ENCODE measurements at places on chromosomes 2 and 18.

DNA sequence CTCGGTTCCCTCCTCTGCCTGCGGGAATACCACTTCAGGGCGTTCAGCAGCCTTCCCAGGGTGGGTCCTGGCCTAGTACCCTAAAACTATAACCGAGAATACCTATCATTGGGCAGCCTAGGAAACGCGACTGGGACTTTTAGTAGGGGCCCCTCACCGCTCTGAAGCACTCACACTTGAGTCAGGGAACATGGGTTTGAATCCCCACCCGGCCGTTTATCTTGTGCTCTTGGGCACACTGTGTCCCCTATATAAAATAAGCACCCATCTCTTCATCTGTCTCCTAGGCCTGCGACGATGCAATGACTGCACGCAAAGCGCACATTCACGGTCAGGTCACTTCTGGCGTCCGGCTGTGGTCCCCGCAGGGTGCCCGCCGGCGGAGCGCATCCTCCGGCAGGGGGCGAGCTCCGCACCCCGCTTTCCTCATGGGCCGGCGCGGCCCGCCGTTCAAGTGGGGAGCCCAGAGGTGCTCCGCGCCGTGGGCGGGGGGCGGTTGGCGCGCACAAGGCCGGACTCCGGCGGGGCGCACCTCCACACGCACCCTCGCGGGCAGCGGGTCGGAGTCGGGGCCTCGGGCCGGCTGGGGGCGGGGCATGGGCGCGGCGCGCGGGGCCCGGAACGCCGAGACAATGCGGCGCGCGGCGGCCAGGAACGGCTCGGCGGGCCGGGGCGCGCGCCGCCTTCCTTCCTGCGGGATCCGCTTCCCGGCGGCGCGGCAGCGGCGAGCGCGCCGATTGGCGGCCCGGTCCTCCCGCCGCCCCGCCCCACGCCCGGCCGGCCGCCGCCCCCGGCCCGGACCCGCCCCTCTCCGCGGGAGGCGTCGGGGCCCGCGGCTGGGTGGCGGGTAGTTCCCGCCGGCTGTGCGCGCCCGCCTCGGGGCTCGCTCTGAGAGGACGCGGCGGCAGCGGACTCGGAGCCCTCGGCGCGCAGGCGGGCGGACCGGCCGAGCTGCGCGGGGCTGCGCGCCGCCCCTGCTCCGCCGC lies at the start of gene ASAP2:
Gene ASAP2, plus strand, starts transcription at position 850 of the 986 bp plus-strand sequence. CDS start 293 bp downstream, outside the sequence.
- DNase-seq = peak; percentile 59

- no peak for DNase-seq
These were observed 245.8 kb upstream of the EPHA4 start for GRCh38 chr2:221817878-221818277.

GRCh38 chr2:241940329-241940728 lies 70.8 kb downstream of the RTP5 start:
- DNase-seq = no peak

GRCh38 chr2:227325839-227326195 lies 766 bp downstream of the MFF start:
- no peak for DNase-seq

GRCh38 chr2:234331566-234331965 lies 165.3 kb downstream of the ARL4C start:
- DNase-seq = no peak

DNA sequence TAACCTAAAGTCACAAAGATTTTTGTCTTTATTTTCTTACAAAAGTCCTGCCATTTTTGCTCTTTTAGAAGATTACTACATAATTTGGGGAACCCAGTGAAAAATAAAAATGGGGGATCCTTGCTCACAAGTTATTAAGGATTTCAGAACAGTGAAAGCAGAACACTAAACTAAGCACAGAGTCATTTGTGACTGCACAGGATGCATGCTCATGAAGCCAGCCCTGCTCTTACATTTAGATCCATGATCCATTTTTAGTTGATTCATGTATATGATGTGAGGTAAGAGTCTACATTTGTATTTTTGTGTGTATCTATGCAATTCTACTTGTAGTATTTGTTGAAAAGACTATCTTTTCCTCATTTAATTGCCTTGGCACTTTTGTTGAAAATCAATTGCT lies 21.8 kb downstream of the SP140L start:
- DNase-seq = no peak

DNA sequence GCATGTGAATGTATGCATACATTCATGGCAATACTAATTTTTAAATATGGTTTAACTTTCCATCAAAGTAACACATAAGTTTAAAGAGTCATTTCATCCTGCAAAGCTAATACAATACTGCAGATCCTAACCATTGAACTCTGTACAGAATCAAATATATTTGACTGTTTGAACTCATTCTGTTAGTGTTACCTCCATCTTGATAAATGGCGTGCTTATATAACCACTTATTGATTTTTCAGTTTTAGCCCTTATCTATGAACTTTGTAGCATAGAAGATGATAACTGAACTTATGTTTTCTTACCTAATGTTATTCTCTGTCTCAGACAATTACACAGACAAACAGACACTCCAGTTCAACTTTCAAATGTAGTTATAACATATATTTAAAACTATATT lies 731.0 kb upstream of the LRATD1 start:
- no peak for DNase-seq

DNA sequence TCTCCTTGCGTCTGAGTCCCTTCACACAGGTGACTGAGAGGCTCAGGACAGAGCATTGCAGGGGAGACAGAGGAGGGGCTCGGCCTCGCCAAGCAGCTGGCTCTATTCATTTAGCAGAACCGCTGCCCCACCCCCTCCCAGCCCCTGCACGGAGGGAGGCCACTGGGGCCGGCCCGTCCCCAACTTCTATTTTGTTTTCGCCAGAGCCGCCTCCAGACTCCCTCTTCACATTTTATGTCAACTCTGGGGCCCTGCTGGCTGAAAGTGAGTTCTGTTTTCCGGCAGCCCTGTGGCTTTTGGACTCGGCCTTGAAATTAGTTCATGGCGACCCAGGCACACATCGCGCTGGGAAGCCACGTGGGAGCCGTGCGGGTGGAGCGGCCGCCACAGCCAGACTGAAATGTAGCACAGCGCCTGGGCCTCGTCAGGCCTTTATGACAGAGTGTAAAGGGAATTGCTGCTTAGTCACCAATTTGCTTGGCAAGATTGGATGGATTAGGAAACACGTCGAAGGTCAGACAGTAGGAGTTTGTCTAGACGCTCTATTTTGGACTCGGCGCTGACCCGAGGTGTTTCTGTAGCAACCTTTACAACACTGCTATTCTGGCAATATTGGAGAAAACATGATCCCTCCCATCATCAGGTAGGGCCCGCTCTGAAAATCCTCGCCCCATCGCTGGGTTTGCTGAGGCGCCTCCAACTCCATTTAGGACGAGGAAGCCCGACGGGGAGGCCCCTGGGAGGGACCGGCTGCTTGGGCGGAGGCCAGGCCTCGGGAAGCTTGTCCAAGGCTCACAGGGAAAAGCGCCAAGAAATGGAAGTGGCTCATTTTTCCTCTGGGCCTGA lies 90.7 kb upstream of the CTDP1 start:
- DNase-seq = peak; percentile 11

DNA sequence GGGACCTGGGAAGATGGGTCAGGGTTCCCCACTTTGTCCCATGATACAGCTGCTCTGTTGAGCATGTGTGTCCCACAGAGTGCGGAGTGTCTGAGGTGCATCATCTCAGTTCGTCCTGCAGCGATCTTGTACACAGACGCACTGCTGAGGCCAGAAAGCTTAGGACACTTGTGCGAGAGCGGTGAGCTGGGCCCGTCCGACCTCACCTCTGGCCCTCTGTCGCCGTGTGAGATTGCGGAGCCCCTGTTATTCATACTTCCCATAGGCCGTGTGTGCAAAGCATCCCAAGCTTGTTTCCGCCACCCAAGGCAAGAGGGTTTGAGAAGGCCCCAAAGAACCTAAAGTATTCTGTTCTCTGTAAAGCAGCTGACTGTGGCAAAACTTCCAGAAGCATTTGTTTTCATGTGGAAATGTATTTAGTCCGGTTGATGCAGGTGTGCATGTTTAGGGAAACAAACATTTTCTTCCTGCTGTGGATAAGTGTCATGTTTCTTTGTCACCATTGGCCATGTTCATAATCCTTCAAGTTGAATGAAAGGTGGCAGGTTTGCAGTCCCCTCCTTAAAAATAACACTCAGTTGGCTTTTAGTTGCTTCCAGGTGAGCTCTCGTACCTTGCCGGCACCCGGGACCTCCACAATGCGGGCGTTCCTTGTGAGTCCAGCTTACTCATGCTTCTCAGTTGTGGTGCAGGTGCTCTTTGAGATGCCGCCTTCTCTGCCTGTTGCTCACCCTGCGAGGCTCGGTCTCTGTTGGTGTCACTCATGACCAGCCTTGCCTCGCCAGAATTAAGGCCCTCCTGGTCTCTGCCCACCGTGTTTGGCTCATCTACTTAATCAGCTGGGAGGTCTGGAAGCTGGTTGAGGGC lies 5.3 kb downstream of the AGAP1 start:
- DNase-seq = no peak

GRCh38 chr18:8980496-8980895 lies 122.0 kb upstream of the NDUFV2 start:
- no peak for DNase-seq

GRCh38 chr2:149731079-149731478 lies 143.5 kb upstream of the MMADHC start:
- no peak for DNase-seq

GRCh38 chr2:60073201-60073600 lies 480.3 kb downstream of the BCL11A start:
- no peak for DNase-seq

DNA sequence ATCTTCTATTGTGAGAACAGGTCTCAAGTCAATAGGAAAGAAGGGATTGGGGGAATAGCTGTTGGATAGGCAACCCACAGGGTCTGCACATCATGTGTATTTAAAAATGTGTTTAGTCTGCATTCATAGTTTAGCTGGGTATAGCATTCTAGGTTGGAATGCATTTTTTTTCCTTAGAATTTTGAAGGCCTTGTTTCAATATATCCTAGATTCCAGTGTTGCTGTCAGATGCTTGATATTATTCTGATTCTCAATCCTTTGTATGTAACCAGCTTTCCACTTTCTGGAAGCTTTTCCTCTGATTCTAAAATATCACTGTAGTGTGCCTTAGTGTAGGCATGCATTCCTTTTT lies 9.0 kb upstream of the ATP8B1 start:
- DNase-seq = no peak

GRCh38 chr2:171173087-171173486 lies 12.4 kb upstream of the TLK1 start:
- DNase-seq = no peak

DNA sequence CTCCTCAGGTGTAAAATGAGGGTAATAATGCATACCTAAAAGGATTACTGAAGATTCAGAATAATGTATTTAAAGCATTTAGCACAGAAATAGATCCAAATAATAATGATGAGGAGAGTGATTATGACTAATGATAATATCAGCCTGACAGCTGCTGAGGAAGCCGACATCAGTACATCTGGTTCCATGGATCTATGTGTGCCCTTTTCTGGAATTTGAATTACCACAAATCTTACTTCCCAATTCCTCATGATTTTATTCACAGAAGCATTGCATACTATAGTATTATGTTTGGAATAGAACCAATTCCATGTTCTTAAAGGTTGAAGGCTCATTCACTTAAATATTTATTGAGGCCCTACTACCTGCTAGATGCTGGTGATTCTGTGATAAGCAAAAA lies 248.9 kb upstream of the THUMPD2 start:
- no peak for DNase-seq

DNA sequence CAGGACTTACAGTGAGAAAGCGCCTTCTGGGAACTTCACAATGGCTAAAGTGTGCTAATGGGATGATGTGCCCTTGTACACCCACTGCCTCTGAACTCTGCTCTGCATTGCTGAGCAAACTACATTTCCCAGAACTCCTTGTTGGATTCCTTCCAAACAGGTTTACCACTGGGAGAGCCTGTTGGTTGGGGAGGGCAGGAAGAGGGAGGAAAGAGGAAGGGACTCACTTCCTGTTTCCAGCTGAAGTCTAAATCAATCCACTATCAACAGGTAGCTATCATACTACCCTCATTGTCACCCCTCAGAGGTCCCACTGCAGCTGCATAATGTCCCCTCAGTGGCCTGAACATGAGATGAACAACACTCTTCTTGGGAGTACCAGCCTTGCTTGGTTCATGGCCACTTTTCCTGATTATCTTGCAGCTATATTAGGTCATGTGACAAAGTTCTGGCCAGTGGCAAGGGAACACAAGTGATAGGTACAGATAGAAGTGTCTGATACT lies 109.7 kb downstream of the MSH2 start:
- DNase-seq = no peak

GRCh38 chr18:24992491-24992890 lies 359.5 kb downstream of the ZNF521 start:
- no peak for DNase-seq

GRCh38 chr2:41998186-41999127 lies 49.4 kb upstream of the PKDCC start:
- no peak for DNase-seq

GRCh38 chr18:26757263-26758019 lies 108.1 kb downstream of the AQP4 start:
- no peak for DNase-seq

DNA sequence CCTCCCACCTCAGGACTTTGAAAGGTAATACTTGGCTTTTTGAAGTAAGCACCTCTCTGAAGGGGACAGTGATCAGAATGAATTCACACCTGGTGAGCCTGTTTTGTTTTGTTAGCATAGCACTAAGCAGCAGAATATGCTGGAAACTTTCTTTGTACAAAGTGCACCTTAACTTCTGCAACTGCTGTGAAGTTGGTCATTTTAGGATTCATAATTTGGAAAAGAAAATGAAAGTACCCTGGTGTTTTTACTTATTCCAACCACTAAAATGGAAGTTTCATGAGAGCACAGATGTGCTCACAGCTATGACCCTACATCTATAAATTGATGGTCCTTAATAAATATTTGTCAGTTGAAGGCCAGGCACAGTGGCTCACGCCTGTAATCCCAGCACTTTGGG lies 257.8 kb upstream of the STON1 start:
- DNase-seq = no peak

- no peak for DNase-seq
These were observed 151.5 kb downstream of the ASXL3 start for GRCh38 chr18:33729556-33729955.

DNA sequence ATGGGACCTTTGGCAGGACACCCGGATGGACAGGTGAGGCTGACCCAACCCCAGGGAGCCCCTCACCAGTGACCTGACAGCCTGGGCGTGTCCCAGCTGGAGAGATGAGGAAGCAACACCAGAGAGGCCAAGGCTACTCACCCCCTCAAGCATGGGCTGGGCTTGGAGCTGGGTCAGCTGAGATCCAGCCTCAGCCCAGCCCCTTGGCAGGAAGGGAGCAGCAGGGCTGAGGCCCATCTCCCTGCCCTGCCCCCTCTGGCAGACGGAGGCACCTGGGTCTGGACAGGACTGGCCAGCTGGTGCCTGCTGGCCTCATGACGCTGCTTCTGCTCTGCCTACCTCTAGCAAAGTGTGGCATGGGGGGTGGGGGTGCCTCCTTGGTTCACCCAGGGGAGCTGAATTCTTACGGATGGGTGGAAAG lies 37.8 kb downstream of the HS6ST1 start:
- DNase-seq = no peak

DNA sequence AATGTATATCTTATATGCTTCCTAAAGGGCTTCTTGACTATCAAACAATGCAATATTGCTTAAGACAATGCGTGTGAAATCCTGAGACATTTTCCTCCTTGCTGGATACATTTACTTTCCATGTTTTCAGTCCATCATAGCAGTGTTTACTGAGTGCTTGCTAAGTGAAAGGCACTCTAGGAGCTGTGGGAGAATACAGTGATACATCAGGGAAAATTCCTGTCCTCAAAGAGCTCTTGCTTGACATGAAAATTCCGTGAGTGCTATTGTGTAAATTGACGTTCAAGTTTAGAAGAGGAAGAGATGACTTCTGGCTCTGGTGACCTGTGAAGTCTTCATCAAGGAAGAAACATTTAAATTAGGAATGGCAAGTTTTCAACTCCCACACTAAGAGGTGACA lies 449.4 kb upstream of the SOX11 start:
- no peak for DNase-seq

GRCh38 chr2:208033701-208034502 lies 8.6 kb upstream of the PLEKHM3 start:
- no peak for DNase-seq
